ENCODE measurements at places on chromosomes 16 and 17.

DNA sequence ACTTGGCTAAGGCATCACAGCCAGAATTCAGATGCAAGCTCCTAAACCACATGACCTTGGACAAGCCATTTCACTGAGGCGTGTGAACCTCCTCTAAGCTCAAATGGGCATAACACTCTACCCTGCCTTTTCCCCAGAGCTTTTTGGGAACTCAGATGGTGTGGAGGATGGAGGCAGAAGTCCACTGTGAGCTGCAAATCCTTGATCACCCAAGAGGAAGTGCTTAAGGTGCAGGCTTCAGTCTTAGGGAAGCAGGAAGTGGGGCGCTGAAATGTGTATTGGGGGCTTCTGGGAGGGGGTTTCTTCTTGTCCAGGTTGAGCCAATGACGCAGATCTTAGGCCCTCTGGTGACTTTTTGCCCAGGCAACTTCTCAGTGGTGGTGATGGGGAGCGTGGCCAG lies 12.9 kb downstream of the CIITA start:
- DNase-seq = no peak

- DNase-seq = peak; percentile 55
These were observed 840 bp upstream of the CD300LB start for GRCh38 chr17:74532115-74532514.

DNA sequence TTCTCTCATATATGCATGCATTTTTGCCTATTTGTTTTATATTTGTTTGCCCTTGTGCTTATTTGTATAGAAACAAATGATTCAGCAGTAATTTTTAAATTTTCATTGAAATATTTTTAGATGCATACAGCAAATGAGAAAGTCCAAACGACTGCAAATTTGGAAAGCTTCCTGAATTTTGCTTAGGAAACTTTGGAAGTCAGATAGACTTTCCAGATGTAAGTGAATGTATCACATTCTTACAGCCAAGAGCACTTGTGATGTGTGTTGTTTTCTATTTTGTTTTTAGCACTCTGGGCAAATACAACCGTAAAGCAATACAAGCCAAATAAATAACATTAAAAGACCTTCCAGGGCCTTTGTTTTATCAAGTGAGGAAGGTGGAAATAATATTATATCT lies 680.8 kb upstream of the CDH8 start:
- no peak for DNase-seq

GRCh38 chr16:50293994-50294855 lies 27.9 kb downstream of the ADCY7 start:
- no peak for DNase-seq

- DNase-seq = no peak
These were observed 253.9 kb upstream of the CACNG5 start for GRCh38 chr17:66580956-66581391.

- no peak for DNase-seq
These were observed 7.7 kb downstream of the TEPSIN start for GRCh38 chr17:81231121-81231645.

DNA sequence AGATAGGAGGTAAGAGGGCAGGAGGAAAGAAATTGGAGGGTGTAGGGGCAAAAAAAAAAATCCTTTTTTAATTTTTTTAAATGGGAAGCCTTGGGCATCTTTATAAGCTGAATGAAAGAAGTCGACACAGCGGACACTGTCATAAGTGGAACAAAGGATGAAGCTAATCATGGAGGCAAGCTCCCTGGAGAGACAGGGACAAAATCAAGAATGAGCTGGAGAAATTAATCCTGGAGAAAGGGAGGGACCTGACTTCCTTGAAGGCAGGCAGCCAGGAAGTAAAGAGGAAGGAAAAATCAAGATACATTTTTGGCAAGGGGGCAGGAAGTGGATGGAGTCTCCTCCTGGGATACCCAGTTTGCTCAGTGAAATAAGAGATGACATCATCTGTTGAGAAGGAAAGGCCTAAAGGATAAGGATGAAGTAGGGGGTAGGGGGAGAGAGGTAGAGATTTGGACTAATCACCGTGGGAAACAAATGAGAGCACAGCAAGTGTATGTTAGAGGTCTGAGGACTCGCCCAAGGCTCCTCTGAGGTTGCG lies 179.3 kb downstream of the SLC39A11 start:
- no peak for DNase-seq

- no peak for DNase-seq
These were observed 366.0 kb upstream of the CCL2 start for GRCh38 chr17:33889040-33889439.

GRCh38 chr17:787641-788221 lies 5.6 kb downstream of the MRM3 start:
- DNase-seq = no peak

- DNase-seq = no peak
These were observed 29.4 kb downstream of the KATNIP start for GRCh38 chr16:27579087-27579980.

DNA sequence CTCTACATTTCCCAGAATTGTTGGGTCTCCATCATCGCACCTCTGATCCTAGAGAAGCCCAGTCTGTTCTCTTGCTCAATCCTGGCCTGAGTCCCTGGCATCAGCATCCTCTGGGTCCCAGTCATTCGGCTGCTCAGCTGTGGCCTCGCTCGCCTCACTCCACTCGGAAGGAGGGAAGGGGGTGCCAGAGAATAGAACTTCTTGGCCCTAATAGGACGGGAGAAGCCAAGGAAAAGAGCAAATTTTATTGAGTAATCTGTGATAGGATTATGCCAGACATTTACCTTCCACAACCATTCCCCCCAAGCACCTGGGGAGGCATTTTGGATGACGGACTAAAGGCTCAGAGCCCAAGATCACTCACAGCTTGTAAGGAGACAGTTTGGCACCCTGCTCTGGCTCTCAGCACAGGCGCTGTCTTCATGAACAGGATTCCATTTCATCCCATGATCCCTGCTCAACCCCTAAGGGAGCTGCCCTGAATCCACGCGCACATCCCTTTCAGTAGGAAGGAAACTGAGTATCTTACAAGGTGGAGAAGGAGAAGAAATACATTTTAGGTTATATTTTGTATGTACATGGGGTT lies 498 bp upstream of the CLEC10A start:
- DNase-seq = no peak

GRCh38 chr17:45438931-45439610 lies 6.4 kb upstream of the ARHGAP27 start:
- no peak for DNase-seq

DNA sequence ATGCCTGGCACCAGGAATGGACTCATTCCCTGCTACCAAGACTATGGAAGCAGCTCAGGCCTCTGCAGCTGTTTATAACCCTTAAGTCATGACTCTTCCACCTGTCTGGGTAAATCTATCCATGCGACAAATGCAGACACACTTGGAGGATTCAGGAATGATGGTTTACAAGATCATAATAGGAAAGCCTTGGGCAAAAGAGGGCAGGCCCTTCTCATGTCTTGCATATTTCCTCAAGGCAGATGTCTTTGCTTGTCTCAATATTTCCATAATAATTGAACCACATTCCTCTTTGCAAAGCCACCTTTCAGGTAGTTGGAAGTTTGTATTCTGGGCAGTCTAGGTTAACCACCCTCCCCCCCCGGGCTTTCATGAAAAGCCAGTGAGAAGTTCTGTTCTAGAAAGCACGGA lies 884 bp upstream of the JPT1 start:
- no peak for DNase-seq

DNA sequence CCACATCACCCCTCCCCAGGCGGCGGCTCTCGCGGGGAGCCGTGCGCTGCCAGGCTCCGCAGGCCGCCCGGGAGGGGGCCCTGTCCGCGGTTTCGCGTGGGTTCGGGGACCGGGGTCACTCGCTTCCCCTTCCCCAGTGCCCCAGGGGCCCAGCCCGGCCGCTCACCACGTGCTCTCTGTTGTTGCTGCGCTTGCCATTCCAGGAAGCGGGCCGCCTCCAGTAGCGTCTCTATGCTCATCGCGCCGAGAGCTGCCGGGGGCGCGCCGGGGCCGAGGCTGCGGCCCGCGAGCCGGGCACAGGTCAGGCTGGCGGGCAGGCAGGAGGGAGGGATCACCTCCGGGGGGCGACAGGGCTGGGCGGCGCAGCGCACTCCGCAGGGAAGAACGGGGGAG lies 390 bp downstream of the MNT start:
- DNase-seq = peak; percentile 28

DNA sequence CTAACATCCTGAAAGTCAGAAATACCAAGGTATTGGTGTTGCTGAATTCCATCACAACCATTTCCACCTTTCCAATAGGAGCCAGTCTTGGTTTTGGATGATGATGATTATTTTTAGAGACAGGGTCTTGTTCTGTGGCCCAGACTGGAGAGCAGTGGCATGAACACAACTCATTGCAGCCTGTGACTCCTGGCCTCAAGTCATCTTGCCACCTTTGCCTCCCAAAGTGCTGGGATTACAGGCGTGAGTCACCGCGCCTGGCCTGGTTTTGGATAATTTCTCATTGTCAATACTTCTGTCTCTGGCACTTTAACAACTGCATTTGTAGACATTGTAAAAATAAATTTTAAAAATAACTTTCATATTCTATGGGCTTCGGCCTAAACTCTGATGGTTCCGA lies 22.6 kb downstream of the STAT5B start:
- DNase-seq = no peak

Measured in substantia nigra (tissue), 51 donors.